ENCODE measurements at places on chromosomes 5 and 9. TPM values are rescaled to one million over a fixed set of nuclear protein-coding genes. Genes with fewer than 3 reads are reported as not detected.
A peak's percentile ranks its signal among the peaks of the same experiment; 100 is the strongest.

The LURAP1L gene
- polyA plus RNA-seq, result 22.6 TPM

- no peak for DNase-seq
Measured at GRCh38 chr5:150469718-150470469, 20.4 kb upstream of the RPS14 start.

The MIGA2 gene
- 15.4 TPM for polyA plus RNA-seq

DNA sequence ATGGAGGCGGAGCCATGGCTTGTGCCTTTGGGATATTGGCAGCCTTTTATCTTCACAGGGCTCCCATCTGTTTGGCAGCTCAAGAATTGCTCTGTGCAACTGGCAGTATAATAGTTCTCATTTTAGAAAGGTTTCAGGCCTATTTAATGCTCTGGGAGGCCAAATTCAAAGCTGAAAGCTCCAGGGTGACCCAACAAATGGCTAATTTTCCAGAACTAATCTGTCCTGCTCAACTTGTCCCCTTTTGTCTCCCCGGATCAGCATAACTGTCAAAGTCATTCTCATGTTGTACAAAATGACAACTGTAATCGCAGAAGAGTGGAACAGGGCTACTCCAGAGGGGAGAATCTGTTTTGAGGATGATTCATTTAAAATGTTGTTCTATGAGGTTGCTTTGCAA is 52.6 kb upstream of the CXCL14 start:
- no peak for DNase-seq

- DNase-seq, result no peak
Measured at GRCh38 chr5:36720688-36721087, 114.3 kb downstream of the SLC1A3 start.

The PCDHGA10 gene
- 3.1 TPM for polyA plus RNA-seq

DNA sequence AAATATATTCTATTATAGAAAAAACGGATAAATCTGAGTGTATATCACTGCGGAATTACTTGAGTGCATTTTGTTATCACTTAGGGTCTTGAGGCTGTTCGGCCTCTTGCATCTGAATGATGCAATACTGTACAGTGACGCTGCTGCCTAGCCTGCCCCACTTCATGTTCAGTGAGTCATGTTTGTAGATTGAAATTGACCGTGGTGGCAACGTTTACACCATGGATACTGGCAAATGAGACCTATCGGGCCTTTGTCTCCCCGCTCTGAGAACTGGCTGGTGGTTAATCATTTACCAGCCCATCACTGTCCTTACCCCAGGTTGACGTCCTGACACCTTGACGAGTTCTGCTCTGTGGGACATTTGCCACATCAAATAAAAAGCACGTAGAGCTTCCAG is 510.1 kb upstream of the ADAMTS16 start:
- DNase-seq, result no peak

- no peak for DNase-seq
Measured at GRCh38 chr9:122356627-122357026, 14.2 kb upstream of the PTGS1 start.

The FBP1 gene
- 3.8 TPM for polyA plus RNA-seq

GRCh38 chr5:123500471-123500870 is 11.5 kb upstream of the CSNK1G3 start:
- DNase-seq, result no peak

The CKMT2 gene
- 5.2 TPM for polyA plus RNA-seq

DNA sequence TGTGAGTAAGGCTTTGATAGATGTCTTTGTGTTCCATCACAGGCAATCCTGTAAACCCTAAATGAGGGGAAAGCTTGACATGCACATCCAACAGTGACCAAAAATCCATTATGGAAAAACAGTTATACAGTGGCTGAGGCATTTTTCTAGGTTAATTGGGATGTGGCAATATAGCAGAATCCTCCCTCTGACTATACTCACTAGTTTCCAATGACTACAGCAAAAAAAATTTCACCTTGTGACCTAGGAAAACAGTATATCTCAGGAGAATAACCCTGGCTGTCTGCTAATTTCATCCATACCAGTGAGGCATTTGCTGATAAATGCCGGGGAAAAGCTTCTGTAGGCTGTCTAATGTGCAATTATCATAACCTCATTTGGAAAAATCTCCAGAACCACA is 49.9 kb upstream of the SNCAIP start:
- no peak for DNase-seq

- no peak for DNase-seq
Measured at GRCh38 chr5:156310115-156310514, 16.8 kb upstream of the SGCD start.

The TICAM2 gene
- 1.7 TPM for polyA plus RNA-seq

The DTWD2 gene
- 14.7 TPM for polyA plus RNA-seq

DNA sequence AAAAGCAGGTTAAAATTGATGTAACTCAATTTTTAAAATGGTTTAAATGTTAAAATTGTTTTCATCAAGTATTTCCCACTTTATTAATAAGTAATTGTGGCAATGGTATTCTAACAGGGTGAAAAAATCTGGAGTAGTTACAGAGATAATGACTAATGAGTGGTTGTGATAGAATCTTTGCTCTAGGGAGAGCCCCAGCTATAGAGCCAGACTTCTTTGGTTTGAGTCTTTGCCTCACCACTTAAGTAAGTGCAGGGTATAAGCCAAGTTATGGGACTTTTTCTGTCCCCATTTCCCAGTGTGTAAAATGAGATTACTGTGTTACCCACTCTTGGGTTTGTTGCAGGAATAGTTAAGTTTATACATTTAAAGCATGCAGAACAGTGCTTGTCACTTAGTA is 158.1 kb downstream of the FER start:
- DNase-seq, result no peak

The RMRP gene
- polyA plus RNA-seq, result not detected

DNA sequence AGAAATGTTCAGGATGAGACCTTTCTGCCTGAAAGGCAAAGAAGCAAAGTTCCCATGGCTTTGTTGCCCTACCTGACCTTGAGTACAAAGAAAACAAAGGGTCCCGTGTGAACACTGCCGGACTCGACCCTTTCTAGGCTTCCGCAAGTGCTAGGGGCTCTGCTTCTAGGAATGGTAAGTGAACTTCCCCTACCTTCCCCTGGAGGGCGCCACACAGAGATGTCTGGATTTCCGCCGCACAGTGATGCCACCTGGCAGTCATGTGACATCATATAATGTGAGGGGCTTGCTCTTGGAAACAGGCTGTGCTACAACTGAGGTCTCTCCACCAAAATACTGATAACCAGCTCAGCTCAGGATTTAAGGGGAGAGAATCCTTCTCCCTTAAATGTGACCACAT is 56.6 kb downstream of the HSD17B3 start:
- DNase-seq, result no peak

DNA sequence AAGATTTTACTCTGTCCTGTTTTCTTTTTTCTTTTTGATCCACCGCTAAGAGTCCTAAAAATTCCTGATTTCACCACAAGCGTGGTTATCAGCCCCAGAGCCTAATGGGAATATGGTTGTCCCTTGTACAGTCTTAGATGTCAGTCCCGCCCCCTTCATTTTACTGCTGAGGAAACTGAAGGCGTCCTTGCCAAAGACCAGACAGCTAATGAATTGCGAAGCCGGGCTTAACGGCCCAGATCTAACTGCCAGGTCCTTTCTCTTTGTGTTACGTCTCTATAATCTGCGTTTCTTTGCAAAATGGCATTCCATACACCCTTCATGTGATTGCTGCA is 497 bp downstream of the NSA2 start:
- DNase-seq, result no peak

The CATSPER3 gene
- polyA plus RNA-seq, result 0.67 TPM

DNA sequence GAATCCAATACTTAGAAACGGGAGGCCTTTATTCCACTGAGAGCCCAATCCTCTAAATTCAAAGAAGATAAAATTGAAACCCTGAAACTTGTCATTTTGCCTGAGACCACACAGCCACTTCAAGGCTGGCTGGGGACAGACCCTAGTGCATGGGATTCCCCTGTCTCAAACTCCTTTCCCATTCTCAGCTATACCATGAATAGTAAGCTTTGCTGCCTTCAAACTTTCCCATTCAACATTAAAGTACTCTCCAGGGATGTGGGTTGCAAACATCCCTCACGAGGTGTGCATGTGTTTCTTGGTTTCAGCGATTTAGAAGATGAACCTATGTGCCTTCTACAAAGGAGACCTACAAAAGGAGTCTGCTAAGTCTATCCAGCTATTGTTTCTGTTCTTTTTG is 64.6 kb downstream of the GABRB2 start:
- no peak for DNase-seq

GRCh38 chr9:89886281-89886700 is 281.5 kb downstream of the GADD45G start:
- DNase-seq, result no peak

The PDGFRB gene
- 136 TPM for polyA plus RNA-seq

DNA sequence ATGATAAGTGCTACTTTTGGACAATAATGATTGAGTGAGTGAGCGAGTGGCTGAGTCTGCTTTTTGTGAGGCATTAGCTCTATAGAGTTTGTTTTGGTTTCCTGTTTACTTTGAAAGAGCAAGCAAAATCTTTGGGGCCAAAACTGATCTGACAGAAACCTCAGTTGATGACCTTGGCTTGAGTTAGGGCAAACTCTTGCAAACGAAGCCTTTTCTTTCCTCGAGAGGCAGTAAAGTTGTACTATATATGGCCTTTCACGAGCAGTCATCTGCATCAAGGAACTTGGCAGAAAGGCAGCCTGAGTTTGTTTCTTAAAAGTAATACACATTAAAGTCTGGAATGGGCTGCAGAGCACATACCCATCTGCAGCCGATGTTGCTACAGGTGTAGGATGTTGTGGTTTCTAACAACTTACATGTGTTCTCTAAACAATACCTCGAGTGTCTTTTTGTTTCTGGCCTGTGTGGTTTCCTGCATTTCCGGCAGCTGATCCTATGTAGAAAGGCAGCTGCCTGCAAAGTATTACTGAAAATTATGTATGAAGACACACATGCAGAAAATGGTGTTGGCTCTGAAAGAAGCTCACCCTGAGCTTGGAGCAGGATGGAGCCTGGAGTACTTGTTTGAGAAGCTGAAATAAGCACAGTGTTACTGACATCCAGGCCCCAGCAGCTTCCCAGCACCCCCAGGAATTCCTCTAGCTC is 60.8 kb downstream of the FOXD1 start:
- no peak for DNase-seq

- DNase-seq, result peak; percentile 63
Measured at GRCh38 chr5:171418316-171418981, 998 bp upstream of the FGF18 start.

The COL23A1 gene
- 8.6 TPM for polyA plus RNA-seq

The ZNF474 gene
- 0.76 TPM for polyA plus RNA-seq

DNA sequence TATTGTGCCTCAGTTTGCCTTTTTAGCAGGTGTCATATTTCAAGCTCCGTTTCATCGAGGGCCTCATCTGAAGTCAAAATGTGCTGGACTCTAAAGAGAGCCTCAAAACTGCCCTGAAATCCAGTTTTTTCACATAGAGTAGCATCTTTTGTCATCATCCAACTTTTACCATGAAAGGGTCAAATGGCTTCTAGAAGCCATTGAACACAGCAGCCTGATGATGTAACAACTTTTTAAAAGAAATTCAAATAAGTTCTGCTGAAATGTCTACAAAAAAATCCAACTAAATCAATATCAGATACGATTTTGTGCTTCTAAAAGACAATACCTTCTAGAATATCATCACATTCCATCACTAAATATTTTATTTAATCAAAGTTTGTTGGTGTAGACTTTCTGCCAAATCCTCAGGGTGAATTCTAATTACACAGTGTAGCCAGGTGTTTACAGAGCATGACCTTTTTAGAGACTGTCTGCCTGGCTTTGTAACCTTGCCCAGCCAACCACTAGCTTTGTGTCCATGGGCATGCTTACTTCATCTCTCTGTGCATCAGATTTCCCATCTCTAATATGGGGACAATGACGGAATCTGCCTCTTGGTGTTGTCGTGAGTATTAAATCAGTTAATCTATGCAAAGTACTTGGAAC is 505.0 kb downstream of the EBF1 start:
- no peak for DNase-seq

The SOX30 gene
- 0.76 TPM for polyA plus RNA-seq

DNA sequence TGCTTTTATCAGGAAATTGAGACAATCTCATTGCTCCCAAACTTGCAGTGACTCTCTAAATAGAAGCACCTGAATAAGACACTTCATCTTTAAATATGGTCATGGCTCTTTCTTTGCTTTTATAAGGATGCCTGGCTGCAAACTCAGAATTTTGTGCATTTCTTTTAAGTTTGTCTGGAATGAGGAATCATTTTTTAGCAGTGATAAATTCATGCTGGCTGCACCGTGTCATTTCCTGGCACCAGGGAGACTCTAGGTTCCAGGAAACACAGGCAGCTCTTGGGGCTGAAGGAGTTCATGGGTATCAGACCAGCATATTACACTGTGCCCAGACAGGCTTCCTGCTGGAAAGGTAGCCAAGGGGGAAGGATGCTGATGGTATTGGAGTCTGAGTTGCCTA is 109.9 kb downstream of the NUDT12 start:
- no peak for DNase-seq

- no peak for DNase-seq
Measured at GRCh38 chr9:4939118-4939561, 45.9 kb upstream of the JAK2 start.
